ENCODE measurements at places on chromosomes 2 and 18. TPM values are rescaled to one million over a fixed set of nuclear protein-coding genes. Genes with fewer than 3 reads are reported as not detected.

DNA sequence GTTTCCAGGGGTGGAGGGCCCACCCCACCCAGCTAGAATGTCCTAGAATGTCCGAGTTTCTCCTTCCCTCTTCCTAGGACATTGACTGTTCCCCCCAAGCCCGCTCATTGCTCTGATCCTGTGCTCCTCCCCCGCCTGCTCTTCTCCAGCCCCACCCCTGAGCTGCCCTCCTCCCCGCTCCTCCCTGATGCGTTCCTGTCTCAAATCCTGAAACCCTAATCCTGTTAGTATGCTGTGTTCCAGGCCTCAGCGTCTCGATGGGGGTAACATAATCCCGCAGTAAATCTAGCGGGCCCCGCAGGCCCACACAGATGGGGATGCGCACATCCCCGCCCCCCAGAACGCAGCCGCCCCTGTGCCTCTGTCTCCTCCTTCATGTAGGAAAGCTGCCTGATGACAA lies 51.3 kb downstream of the NRP2 start:
- DNase-seq: no peak

The PLEK gene
- 4.1 TPM for polyA plus RNA-seq

The IL36B gene
- polyA plus RNA-seq: not detected

The NAT8 gene
- not detected for polyA plus RNA-seq

DNA sequence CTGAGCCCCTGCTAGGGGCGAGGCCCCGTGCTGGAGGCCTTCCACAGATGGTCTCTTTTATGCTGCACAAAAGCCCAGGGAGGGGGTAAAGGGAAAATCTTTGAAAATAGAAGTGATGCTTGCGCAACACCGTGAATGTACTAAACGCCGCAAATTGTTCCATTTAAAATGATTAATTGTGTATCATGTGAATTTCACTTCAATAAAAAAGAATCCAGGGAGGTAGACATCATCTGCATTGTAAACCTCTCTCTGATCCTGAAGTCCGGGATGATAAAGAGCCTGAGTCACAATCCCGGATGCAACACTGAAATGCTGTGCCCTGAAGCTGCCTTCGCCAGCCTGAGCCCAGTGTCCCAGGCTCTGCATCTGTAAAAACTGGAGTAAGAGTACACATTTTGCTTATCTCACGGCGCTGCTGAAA lies 107.7 kb upstream of the PPP1CB start:
- no peak for DNase-seq

GRCh38 chr2:46915811-46916630 lies 415 bp upstream of the MCFD2 start:
- peak; percentile 93 for DNase-seq

DNA sequence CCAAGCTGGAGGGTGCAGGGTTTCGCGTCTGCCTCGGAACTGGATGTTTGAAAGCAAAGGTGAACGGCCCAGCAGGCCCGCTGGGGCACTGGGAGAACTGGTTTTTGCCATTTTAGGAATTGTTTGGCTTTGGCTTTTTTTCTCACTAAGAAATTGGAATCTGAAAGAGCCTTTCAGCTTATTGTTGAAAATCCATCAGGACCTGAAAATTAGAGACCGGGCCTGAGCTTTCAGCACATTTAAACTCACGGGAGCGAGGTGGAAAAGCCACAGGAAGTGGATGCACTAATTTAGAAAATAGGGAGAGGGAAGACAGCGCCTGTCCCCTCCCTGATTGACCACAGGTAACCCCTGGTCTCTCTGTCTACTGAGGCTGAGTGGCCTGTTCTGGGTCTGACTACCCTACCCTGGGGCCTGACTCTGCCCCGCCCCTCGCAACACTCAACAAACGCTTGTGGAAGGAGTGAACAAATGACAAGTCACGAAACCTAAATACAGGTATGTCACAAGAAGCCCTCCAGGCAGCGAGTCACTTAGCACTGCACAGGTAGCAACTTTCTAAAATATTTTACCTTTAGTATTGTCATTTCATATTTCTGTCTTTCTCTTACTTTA lies 100.3 kb upstream of the MBOAT2 start:
- DNase-seq: no peak

The TLX2 gene
- polyA plus RNA-seq: not detected

GRCh38 chr2:98128556-98129109 lies 41.7 kb downstream of the VWA3B start:
- DNase-seq: no peak

DNA sequence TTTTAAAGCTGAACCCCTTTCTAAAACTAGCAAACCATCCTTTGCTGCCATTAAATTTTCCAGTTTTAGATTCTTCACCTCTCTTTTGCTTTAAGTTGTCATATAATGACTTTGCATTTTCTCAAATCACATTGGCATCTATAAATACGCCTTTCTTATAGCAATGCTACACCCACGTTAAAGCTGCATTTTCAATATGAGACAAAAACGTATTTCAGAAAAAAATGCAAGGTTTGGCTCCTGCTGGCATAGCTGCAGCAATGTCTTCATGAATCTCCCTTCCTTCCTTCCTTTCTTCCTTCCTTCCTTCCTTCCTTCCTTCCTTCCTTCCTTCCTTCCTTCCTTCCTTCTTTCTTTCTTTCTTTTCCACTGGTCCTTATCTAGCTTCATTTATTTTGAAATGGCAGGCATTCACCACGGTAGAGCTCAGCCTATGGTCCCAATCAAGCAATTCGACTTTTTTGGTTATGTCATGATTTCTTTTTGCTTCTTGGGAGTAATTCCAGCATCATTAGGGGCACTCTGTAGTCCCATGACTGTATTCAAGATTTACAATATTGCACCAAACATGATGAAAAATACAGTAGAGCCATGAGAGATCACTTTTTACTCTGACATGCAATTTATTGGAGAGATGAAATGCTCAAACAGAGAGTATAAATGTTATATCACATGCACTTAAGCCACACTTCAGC lies 8.8 kb upstream of the UGT1A10 start:
- no peak for DNase-seq

DNA sequence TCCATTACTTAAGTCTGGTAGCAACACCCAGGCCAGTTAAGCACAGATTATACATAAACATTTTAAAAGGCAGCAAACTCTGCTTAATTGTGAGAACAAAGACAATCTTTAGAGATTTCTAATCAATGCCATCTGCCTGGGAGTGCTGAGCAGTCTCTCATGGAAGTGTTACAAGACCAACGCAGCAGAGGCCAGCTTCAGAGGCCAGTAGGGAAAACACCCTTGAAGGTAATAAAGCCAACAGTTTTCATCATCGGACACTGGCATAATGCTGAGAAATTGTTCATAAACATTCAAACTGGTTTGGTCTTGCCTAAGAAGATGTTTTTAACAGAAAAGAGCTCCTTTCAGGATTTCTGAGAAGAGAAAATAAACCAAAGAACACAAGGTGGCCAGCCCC lies 35.0 kb downstream of the EPB41L3 start:
- no peak for DNase-seq
